ENCODE measurements at places on chromosomes 7 and 10.
A peak's percentile ranks its signal among the peaks of the same experiment; 100 is the strongest.

GRCh38 chr7:138478499-138478908, 18.4 kb downstream of the TRIM24 start:
- no peak for DNase-seq

- DNase-seq = no peak
These were observed 113.7 kb upstream of the ANKRD1 start for GRCh38 chr10:91034494-91035159.

- DNase-seq = no peak
These were observed 6.5 kb downstream of the VSIR start for GRCh38 chr10:71766717-71767419.

- DNase-seq = peak; percentile 9
These were observed 368.5 kb upstream of the HPS1 start for GRCh38 chr10:98815039-98815885.

GRCh38 chr7:130996833-130997231, 262.8 kb upstream of the KLF14 start:
- no peak for DNase-seq

DNA sequence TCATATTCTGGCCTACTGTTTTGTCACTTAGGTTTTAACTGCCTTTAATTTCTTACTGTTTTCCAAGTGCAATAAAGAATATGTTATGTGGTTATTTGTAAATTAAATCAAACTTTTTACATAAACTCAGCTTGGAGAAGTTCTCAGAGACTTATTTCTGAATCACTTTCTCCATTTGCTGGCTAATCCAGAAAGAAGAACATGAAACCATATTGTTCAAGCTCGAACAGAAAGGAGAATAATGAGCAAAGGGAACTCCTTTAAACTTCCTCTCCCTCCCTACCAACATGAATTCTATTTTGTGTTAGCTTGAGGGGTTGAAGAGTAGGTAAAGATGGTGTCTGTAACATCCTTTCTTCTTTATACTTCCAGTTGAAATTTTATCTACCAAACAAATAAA, 52.3 kb downstream of the SHTN1 start:
- DNase-seq = no peak

DNA sequence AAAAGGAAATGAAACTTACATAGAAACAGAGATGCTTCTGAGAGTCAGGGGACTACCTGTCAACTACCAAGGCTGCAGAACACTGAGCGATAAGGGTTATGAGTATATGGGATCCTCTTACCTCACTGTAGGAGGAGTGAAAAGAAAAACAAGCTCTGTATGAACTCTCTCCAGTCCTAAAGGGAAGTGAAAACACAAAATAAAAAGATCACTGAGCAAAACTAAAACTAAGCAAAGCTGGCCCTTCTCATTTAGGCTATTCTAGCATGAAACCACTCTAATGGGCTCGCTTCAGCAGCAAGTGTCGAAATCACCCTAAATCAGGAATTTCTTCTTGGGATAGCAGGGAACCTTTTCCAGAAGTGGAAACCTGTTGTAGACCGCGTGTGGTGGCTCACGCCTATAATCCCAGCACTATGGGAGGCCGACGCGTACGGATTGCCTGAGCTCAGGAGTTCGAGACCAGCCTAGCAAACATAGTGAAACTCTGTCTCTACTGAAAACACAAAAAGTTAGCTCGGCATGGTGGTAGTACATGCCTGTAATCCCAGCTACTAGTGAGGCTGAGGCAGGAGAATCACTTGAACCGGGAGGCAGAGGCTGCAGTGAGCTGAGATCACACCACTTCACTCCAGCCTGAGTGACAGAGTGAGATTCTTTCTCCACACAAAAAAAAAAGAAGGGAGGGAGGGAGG, 27.0 kb downstream of the DCLRE1C start:
- no peak for DNase-seq

- no peak for DNase-seq
These were observed 84.0 kb downstream of the ARL4A start for GRCh38 chr7:12771378-12771877.

GRCh38 chr10:3931224-3931623, 146.2 kb upstream of the KLF6 start:
- no peak for DNase-seq

DNA sequence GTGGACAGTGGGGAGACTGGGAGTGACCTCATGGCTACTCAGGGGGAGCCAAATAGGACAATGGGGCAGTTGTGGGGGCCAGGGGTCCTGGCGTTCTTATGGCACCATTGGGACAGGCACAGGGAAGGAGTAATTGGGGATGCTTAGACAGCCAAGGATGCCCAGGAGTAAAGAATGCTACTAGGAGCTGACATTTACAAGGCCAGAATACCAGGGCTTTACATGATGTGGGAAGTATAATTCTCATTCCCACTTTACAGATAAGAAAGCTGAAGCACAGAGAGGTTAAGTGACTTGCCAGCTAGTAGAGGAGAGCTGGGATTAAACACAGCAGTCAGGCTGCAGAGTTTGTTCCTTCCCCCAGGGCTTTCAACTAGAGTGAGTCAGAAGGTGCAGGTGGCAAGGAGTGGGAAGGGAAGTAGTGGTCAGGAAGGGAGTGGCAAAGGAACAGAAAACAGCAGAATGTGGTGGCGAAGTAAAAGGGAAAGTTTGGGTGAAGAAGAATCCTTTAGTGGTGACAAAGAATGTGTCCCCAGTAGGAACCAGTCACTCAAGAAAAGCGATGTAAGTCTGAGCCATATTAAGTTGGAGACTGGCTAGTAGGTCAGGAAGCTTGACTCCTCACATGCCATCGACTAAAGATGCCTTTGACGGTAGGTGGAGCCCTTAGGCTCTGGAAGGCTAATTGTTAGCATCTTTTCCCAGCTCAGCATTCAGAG, 32.8 kb downstream of the CPVL start:
- peak; percentile 35 for DNase-seq

- DNase-seq = no peak
These were observed 1019.4 kb downstream of the KCNMA1 start for GRCh38 chr10:76618171-76618570.

Measured in iPS DF 6.9 (cell line).